ENCODE measurements at places on chromosomes 16 and 17.

DNA sequence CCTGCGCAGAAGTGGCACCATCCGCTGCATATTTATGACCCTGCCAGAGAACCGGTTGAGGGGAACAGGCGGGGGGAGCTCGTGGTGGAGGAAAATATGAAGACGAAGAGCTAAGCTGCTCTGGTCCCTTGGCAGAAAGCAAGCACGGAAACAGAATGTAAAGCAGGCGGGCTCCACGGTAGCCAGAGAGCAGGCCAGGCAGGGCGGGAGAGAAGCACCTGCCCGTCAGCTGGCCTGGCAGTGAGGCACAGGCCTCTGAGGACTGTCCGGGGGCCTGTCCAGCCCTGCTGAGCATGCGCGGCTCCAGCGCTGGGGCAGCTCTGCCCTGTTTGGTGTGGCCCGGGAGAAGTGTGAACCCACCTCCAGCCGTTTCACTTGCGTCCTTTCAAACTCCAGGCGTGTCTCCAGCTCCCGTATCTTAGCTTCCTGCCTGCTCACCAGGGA is 46.7 kb downstream of the PIPOX start:
- no peak for DNase-seq

GRCh38 chr17:3843935-3844516 is 2.0 kb downstream of the NCBP3 start:
- peak; percentile 23 for DNase-seq

- no peak for DNase-seq
These were observed 5.7 kb downstream of the CBX1 start for GRCh38 chr17:48095611-48096010.

GRCh38 chr17:46118964-46119363 is 74.3 kb downstream of the KANSL1 start:
- DNase-seq: no peak

DNA sequence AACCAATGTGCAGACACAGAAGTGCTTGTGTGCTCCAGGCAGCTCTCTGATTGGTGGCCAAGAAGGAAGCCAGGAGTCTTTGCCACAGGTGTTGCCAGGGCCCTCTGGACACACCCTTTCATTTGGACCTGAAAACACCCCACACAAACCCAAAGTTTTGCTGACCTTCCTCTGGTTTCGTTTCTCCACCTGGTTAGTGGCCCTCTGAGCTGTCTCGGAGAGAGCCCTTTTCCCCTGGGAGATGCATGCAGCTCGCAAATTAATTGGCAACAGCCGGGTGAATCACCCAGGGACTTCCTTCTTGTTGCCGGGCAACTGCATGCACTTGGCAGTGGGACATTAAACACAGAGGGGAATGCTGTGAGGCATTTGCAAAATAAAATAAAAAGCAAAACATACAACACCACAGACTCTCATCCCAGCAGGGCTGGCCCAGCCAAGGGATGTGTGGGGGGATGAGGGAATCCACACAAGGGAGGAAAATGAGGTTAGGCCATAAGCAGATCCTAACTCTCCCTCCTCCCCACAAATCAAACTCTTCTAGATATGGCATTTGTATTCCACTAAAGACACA is 286.6 kb downstream of the SOX9 start:
- DNase-seq: no peak

GRCh38 chr17:7931709-7932482 is at the start of the genes CNTROB and TRAPPC1:
Gene CNTROB (plus strand): TSS chr17:7932206. CDS start chr17:7933080, 874 bp downstream.
Gene TRAPPC1 (minus strand): TSS chr17:7931946. CDS start chr17:7931829, 117 bp downstream.
- DNase-seq: peak; percentile 99

- peak; percentile 89 for DNase-seq
These were observed at the start of gene PLEKHG4 for GRCh38 chr16:67279296-67280089. Gene PLEKHG4 (plus strand): TSS chr16:67279532. CDS start chr16:67280045, 513 bp downstream.

- DNase-seq: no peak
These were observed 60.9 kb upstream of the ZNF750 start for GRCh38 chr17:82900741-82901140.

DNA sequence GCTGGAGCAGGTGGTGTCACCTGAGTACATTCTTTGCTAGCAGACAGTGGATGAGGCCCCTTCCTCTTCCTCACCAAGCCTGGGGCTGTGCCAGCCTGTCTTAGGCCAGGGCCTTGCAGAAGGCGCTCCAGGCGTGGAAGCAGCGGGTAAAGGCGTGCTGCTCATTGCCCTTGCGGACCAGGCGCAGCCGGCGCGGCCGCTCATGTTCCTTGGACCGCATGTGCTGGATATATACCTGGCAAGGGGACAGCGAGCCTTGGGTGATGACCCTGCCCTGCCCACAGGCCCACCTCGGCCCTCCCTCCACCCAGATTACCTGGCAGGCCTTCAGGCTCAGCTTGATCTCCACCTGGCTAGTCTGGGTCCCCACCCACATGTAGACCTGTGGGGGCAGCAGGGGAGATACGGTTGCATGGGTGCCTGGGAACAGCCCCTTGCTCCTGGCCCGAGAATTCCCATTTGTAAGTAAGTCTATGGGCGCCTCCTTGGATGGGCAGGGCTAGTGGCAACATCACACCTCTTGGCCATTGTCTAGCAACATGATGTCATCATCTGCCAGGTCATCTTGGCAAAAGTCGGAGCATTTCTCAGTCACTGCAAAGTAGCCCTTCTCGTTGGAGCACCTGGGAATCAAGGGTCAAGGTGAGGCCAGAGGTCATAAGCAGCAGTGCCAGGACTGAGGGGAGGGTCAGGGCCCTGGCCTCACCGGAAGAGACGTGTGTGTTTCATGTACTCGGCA is 13.3 kb downstream of the FLII start:
- DNase-seq: no peak

DNA sequence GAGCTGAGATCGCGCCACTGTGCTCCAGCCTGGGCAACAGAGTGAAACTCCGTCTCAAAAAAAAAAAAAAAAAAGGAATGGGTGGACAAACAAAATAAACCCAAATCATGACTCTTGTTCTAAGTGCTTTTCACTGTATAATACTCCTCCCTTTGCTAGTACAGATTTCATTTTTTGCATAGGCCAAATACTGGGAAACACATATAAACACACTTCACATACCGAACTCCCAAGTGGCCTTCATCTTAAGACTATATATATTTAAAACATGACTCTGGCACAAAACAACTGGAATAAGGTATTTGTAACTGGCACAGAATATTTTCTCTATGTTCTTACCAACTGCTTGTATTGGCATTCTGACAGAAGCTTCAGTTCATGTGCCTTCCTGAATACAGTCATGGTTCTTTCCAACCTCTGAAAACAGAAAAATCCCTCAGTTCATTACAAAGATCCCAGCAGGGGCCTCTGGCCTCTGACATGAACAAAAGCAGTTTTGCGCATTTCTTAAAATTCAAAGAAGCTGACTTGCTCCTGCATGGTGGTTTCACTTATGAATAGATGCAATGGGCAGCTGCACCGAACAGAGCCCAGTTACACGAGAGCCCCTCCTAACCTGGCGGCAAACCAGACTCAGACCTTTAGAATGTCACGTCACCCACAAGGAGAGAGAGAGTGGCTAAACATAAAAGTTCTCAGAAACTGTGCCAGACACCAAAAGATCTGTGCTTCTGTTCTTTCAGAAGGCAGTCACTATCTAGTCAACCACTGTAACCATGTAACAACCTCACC is 19.1 kb upstream of the COPRS start:
- DNase-seq: no peak

- DNase-seq: no peak
These were observed 7.1 kb downstream of the LITAFD start for GRCh38 chr16:8888951-8889892.

DNA sequence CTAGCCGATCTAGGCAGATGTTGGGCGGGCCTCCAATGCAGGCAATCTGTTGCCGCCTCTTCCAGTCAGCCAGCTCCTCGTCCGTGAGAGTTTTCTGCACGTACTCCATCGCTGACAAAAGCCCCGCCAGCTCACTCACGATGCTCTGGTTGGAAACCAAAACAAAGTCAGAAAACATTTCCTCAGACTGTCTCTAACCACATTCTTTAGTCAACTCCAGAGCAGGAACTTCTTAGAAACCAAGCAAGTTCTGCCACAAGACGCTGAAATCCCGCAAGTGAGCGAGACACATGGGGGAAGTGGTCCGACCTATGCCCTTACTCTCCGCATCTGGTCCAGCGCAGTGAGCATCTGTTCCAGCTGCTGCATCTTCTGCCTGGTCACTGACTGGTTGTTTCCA is 49.1 kb downstream of the STAT5A start:
- peak; percentile 61 for DNase-seq

DNA sequence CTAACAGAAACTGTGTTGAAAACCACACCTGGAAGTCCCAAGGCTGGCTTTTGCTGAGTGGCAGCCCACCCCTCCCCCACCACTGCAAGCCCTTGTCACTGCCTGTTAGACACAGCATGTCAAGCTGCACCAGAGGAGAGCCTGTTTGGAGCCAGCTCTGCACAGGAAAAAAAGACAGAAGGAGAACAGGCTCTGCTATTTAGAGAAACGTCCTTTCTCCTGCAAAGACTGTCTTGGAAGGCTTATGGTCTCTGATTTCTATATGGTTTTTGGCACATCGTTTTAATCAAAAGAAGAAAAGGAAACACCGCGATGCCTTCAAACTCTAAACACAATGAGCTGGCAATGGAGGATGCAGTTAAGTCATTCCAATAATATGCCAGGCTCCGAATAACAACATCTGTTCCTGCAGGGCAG is 275.5 kb downstream of the MAP2K4 start:
- DNase-seq: no peak

GRCh38 chr16:1152651-1153259 is at the start of gene CACNA1H:
Gene CACNA1H (plus strand): TSS chr16:1153106. CDS start chr16:1153738, 632 bp downstream.
- DNase-seq: peak; percentile 34

- DNase-seq: no peak
These were observed 461.3 kb downstream of the PMP22 start for GRCh38 chr17:14803826-14804225.

GRCh38 chr17:27644586-27644985 is 13.6 kb downstream of the LGALS9 start:
- no peak for DNase-seq

DNA sequence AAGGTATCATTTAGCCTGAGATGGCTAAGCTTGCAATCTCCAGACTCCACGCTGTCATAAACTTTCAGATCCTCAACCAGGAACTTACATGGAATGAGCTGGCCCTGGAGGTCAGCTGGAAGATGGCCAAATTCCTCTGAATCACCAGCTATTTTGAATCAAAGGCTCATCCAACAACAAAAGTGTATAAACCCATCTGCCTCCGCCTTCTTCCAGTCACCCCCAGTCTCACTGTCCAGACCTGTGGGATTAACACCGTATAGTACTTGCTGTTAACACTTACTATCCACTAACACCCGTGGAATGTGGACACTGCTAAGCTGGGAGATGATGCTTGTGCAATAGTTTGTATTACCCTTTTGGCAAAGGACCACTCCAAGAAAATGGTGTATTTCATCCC is 1.9 kb upstream of the LCMT1 start:
- DNase-seq: no peak

DNA sequence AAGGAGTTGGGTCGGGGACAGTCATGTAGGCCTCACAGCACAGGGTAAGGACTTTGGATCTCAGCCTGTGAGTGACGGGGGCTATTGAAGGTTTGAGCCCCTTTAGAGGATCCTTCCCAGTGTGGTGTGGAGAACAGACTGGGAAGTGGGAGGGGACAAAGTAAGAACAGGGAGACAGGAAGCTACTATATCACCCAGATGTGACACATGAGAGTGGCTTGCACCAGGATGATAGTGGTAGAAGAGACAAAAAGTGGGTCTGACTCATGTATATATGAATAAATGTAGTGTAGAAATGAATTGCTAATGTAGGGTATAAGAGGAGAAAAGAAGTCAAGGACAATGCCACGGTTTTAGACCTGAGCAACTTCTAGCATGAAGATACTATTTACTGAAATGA is 4.5 kb downstream of the NUP93 start:
- DNase-seq: no peak

GRCh38 chr16:59305850-59306249 is 571.7 kb upstream of the GOT2 start:
- DNase-seq: no peak

DNA sequence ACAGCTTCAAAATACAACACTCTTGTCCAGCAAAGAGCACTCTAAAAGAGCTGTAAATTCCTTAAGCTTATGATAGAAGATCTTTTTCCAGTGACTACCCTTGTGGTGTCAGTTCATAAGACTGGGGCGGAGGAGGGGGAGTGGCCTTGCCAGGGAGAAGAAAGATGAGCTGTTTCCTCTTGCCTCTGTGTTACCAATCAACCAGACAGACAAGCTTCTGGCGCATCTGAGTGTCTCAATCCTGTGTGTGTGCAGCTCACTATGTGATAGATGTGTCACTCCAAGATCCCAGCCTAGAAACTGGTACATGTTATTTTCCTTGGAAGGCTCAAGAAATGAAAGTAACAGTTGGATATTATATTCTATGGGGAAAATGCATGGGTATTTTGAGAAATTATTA is 167.4 kb upstream of the CACNG3 start:
- DNase-seq: no peak

DNA sequence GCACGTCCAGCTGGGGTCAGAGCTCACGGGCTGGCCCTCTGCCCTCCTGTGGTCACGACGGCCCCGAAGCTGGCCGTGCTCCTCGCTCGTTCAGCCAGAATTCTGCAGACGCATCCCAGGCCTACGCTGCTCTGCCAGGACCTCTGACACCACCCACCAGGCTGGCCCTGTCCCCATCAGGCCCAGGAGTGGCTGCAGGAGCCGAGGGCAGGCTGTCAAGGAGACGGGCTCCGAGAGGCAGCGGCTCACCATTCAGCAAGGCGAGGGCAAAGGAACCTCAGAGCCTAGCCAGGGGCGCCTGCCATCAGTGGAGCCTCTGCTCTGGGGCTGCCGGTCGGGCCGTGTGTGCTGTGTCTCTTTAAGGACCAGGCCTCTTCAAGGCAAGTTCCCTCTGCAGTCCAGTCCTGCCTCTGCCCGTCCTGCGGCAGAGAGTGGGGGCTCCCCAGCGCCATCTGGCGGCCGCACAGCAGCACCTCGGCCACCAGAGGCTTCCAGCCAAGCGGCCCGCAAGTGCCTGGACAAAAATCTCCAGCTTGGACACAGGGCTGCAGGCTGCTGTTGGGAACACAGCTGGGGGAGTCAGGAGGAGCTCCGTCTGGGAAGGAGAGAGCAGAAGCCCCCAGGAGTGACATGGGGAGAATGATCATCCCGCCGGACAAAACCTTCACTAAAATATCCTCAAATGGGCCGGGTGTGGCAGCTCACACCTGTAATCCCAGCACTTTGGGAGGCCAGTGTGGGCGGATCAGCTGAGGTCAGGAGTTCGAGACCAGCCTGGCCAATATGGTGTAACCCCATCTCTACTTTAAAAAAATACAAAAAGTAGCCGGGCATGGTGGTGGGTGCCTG is 7.4 kb upstream of the ABR start:
- DNase-seq: peak; percentile 68

GRCh38 chr17:2563061-2563460 is 30.4 kb upstream of the PAFAH1B1 start:
- no peak for DNase-seq

GRCh38 chr16:25235991-25236390 is 19.2 kb downstream of the AQP8 start:
- DNase-seq: no peak

- DNase-seq: no peak
These were observed 329.3 kb downstream of the KCNJ2 start for GRCh38 chr17:70498631-70499030.
